Nucleus accumbens (tissue), 56 donors: ENCODE measurements at places on chromosomes 2 and 18.
A peak's percentile ranks its signal among the peaks of the same experiment; 100 is the strongest.

DNA sequence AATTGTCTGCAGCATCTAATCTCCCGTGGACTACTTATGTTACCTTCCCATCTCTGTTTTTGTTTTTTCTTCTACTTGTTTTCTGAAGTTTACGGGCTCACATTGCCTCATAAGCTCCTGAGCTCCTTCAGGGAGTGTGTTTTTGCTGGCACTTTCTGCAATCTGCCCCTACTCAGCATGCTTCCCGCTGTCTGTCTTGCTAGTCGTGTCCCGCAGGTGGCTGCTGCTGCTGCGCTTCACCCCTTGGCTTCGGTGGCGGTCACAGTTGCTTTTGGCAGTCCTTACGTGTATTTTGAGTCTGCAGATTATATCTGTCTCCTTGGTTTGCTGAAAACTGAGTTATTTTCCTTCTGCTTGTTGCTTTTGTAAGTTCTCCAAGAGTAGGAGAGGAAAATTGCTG is 37.3 kb downstream of the FER1L5 start:
- DNase-seq, result no peak

GRCh38 chr2:96089356-96090195 is 26.8 kb downstream of the ADRA2B start:
- no peak for DNase-seq

GRCh38 chr18:2412996-2413751 is 158.1 kb downstream of the METTL4 start:
- no peak for DNase-seq

- DNase-seq, result no peak
These were observed 275.7 kb upstream of the FN1 start for GRCh38 chr2:215711471-215712034.

GRCh38 chr2:19843992-19844515 is 57.7 kb downstream of the TTC32 start:
- no peak for DNase-seq

GRCh38 chr2:167069855-167070254 is 181.6 kb downstream of the XIRP2 start:
- DNase-seq, result no peak

- no peak for DNase-seq
These were observed 609.0 kb downstream of the DCC start for GRCh38 chr18:52948868-52949444.

GRCh38 chr2:38886063-38886462 is 3.6 kb upstream of the ARHGEF33 start:
- DNase-seq, result no peak

DNA sequence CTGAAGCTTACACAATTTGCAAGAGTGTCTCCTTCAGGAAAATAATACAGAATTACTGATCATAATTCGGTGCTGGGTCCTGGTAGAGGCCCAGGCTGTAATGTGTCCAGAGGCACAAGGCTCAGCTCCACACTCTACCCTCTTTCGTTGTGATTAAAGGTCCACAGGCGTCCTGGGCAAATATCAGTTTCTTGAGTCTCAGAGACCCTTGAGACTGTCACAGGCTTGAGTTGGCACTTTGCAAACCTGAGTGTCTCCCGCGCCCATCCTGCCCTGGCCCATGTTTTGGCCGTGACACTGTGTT is 46.9 kb upstream of the SMAD7 start:
- no peak for DNase-seq

DNA sequence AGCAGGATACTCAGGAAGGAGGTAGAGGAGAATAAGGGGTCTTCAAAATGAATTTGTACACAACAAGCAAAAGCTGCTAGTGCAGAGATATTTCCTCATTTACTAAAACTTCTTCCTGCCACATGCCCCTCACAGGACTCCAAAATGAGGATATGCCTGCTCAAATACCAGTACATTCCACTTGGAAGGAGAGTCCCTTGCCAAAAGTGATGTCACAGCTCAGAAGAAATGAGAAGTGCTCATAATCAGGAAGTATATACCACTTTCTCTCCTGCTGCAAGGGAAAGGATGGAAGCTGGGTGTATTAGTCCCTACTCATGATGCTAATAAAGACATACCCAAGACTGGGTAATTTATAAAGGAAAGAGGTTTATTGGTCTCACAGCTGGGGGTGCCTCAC is 87.7 kb upstream of the FSHR start:
- no peak for DNase-seq

- peak; percentile 72 for DNase-seq
These were observed 376.1 kb downstream of the IRS1 start for GRCh38 chr2:226423498-226423960.

DNA sequence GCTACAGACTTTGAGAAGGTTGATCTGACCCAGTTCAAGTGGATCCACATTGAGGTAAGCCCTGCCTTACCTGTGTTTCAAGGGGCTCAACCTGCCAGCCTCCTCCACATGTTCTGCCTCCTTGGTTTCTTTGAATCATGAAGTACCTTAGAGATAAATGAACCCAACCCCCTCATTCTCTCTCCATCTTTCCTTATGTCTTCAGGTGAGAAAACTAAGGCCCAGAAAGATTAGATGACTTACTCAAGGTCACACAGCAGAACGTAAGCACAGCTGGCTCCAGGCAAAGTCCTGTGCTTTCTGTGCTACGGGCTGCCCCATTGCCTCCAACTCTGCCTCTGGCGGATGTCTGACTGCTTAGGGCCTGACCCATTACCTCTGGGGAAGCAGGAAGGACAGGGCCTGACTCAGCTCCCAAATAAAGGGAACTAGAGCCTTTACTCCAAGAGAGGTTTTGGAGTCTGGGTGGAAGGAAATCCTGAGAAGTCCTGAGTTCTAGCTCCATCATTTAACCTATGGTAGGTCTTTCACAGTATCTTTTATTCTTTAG is 10.3 kb downstream of the KHK start:
- no peak for DNase-seq

- DNase-seq, result no peak
These were observed 389.9 kb downstream of the TNS1 start for GRCh38 chr2:217612920-217613319.

DNA sequence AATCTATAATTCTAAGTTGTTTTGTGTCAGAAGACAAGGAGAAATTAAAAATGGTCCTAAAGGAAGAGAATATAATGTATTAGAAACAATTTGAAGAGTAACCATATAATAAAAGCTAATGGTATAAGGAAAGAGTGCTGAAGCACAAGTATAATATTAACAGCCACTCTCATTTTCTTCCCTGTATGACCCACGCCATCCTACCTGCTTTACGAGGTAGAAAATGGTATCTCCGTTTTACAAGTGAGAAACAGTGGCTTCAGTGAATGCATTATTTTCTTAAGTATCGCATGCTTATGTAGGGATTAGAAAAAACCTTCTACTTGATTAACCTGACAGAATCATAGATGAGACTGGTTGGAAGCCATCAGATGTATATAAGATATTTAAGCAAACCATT is 266.2 kb downstream of the CCDC102B start:
- DNase-seq, result no peak
